Testis (tissue), 5 donors: ENCODE measurements at places on chromosomes 5 and 9.

- DNase-seq = no peak
Measured at GRCh38 chr5:55066277-55066676, 36.2 kb upstream of the GZMA start.

GRCh38 chr5:39099831-39100230 is 25.6 kb upstream of the RICTOR start:
- DNase-seq = no peak

DNA sequence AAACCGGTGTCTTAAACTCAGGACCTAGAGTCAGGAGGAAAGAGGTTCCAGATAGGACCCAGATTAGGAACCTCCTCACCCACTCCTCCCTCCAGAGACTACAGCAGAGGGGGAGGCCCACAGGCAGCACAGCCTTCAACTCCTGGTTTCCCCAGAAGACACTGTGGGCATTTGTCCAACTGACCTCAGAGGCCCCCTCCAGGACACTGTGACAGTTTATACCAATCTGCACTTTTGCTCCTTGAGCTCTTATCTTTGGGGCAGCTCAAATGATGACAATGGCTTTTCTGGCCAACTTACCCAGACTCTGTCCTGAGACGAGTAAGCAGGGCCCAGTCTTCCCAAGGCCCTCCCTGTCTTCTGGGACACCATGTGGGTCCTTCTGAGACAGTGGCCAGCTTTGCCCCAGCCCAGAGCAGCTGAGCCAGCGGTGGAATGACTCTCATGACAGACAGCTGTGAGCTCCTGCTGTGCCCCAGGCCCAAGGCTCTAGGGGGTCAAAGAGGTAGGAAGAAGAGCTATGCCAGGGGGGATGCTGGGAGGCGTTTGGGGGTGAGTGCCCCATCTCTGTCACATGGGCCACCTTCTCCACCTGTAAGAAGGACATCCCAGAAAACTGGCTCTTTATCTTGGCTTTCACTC is 14.3 kb downstream of the OR2V2 start:
- DNase-seq = no peak

GRCh38 chr9:95381221-95381620 is 63.7 kb upstream of the FANCC start:
- no peak for DNase-seq

- no peak for DNase-seq
Measured at GRCh38 chr9:14311956-14312685, 1.8 kb downstream of the NFIB start.

DNA sequence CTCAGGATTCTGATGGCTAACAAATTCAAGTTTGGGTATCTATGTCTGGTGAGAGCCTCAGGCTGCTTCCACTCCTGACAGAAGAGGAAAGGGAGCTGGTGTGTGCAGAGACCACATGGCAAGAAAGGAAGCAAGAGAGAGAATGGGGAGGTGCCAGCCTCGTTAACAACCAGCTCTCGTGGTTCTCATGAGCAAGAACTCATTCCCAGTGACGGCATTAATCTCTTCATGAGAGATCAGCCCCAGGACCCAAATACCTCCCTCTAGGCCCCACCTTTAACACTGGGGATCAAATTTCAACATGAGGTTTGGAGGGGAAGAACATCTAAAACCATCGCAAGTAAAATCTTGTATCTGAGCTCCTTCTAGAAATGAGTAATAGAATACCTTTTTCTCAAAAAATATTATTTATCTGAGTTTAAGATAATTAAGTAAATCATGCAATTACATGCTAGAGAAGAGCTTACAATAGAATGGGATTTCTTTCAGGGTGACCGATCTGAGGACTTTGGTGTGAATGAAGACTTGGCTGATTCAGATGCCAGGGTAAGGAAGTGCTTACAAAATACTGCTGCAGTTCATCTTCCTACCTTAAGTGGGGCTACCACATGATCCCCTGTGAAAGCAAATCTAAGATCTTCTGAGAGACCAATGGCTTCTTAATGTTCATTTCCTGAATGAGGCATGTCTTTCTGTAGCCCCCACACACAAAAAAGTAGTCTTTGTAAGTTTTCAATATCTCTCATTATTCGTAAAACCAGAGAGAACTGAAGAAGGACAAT is 11.5 kb downstream of the ANXA1 start:
- no peak for DNase-seq

- no peak for DNase-seq
Measured at GRCh38 chr5:16600946-16601345, 15.9 kb downstream of the RETREG1 start.

DNA sequence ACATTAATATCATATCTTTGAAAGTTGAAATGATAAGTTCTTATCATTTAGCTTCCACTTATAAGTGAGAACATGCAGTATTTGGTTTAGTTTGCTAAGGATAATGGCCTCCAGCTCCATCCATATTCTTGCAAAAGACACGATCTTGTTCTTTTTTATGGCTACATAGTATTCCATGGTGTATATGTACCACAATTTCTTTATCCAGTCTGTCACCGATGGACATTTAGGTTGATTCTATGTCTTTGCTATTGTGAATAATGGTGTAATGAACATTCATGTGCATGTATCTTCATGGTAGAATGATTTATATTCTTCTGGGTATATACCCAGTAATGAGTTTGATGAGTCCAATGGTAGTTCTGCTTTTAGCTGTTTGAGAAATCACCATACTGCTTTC is 135.0 kb upstream of the PRR16 start:
- DNase-seq = no peak

- peak; percentile 64 for DNase-seq
Measured at GRCh38 chr5:73856997-73857396, 231.0 kb downstream of the ARHGEF28 start.

DNA sequence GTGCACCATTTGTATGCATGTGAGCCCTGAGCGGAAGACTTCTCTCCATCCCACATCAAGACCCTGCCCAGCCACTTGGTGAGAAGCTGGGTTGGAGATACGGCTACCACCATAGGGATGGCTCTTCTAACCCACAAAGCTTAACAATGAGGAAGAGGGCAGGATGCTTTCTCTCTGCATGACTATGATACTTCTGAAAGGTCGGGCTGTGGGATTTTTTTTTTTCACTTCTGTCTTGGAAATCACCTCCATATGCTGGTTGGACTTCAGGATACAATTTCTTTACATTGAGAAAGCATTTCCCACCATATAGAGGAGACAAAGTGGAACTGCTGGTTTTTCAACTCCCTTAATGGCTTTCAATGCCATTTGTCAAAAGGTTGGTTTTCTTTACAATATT is 30.5 kb downstream of the ZNF366 start:
- DNase-seq = no peak

- DNase-seq = no peak
Measured at GRCh38 chr5:33102551-33102950, 338.2 kb upstream of the TARS1 start.

DNA sequence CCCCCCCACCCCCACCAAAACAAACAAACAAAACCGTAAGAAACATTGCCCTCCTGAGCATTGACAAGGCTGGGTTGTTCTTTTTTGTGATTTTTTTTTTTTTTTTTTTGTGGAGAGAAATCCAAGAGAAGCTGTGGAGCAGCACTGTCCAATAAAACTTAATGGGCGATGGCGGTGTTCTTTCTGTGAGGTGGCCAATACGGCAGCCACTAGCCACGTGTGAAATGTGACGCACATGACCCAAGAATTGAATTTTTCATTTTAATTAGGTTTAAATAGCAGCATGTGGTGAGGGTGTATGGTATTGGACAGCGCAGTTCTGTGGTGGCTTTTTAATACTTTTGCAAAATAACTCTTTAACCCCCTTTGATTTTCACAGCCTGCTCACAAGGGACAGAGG is 251.1 kb downstream of the PDZD2 start:
- no peak for DNase-seq

DNA sequence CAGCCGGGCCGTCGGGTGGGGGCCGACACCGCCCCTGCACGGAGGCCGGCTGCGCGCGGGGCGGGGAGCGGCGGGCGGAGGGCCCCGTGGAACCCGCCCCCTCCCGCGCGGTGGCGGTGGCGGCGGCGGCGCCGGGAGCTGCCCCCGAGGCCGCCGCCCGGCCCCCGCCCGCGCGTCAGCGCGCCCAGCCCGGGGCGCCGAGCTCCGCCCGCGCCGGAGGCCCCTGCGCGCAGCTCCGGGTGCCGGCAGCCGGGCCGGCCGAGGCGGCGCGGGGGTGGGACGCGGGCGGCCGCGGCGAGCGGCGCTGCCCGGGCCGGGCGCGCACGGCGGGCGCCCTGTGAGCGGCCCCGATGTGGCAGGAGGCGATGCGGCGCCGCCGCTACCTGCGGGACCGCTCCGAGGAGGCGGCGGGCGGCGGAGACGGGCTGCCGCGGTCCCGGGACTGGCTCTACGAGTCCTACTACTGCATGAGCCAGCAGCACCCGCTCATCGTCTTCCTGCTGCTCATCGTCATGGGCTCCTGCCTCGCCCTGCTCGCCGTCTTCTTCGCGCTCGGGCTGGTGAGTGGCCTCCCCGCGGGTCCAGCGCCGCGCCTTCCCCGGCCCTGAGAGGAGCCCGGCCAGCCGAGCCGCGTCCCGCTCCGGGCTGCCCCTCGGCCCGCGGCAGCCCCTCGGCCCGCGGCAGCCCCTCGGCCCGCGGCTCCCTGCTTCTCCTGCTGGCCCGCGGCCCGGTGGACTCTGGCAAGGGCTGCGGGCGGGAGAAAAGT is at the start of gene ADCY2:
Gene ADCY2 (plus strand): TSS at position 192 of the 766 bp plus-strand sequence. CDS start 159 bp downstream, at position 351.
- no peak for DNase-seq

DNA sequence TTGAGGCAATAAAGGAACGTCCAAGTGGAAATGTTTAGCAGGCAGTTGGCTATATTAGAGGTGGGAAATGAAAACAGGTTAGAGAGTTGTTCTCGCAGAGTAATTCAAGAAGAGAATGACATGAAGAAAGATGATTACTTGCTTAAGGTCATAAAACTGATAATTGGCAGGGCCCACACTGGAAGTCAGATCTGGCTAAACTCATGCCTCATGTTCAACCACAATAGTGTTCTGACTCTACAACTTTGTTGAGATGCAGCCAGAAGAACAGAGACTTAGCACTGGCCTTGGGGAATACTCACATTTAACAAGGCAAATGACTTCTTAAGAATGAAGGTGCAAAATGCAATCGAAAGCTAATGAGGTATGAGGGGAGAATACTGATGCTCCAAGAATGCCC is 27.2 kb upstream of the TNFSF8 start:
- no peak for DNase-seq

GRCh38 chr9:17222932-17223331 is 88.1 kb downstream of the CNTLN start:
- DNase-seq = no peak

GRCh38 chr9:87708546-87708945 is 17.4 kb upstream of the CTSL start:
- DNase-seq = no peak

DNA sequence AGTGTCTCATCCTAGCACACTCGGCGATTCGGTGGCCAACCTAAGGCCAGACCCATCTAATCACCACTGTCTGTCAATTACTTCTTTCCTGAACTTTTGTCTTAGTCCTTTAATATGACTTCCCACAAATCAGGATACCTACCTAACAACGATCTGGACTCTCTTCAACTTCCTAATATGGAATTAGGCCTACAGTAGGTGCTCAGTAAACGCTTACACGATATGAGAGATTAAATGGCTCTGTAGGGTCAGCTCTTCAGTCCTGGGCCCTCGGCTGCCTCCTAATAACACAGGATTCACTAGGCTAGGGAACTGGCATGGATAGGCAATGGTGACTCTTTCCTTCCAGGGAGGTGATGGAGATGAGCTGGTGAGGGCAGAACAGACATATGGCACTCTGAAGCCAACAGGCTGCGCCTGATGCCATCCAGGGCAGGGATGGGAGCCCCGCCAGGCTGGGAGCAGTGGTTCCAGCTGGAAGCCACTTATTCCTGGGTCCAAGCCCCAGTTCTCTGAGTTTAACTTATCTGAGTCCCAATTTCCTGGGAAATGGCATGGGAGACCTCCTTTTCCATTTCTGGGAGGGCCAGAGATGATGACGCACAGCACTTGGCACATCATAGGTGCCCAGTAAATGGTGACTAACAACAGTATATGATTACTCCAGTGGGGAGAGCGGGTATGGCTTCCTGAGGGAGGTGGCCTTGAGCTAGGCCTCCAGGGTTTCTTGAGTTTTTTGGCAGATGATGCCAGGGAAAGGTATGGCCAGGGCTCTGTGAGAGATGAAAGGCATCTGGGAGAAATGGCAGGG is 7.3 kb downstream of the PDGFRB start:
- DNase-seq = no peak

GRCh38 chr5:153463806-153464205 is 26.7 kb upstream of the GRIA1 start:
- DNase-seq = no peak

DNA sequence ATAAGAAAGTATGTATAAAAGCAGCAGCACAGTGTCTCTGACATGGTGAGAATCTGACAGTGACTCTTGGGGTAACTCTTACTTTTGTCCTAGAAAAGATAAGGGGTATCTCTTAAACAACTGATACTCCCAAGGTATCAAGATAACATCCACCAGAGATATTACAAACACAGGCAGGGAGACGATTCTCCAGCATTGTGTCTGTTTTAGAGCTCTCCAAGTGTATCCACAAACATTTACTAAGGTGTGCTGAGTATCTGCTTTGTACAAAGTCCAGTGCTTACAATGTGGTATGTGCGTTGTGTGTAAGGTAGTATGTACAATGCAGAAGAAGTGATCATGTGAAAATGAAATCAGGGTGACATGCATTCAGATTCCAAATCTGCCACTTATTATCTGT is 4.4 kb upstream of the TMEM245 start:
- no peak for DNase-seq

DNA sequence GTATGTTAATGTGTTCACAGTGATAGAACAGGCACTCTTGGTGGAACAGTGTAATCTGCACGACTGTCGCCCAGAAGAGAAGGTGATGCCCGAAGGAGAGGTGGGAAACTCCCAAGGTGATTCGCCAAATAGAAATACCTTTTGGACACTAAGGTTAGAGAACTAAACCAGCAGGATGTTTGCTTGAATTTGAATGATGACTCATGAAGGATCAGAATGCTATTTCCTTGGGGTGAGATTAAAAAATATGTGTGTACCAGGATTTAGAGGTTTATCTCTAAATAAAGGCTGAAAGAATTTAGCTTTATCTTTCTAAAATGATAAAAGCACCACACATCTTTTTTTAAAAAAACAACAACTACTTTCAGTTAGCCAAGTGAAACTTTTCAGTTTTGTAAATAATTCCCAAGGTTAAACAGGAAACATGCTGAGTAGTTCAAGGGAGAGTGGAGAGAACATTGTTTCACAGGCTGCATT is 297.4 kb upstream of the TAS2R1 start:
- no peak for DNase-seq

DNA sequence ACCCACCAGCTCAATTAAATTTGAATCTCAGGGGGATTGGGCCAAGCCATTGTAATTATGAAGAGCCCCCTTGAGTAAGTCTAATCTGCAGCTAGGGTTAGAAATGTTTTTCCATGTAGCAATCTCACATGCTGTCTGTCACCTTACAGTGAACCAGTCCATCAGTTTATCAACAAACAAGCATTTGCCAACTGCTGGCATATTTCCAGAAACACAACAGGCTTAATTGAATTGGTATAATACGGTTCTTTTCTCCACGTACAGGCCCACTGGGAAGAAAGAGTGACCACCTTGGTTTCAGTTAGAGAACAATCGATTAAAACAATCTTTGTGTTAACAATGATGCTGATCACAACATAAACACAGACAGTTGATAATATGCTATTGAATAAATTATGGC is 67.4 kb downstream of the NSUN2 start:
- no peak for DNase-seq
